Esophagus squamous epithelium (tissue), 5 donors: ENCODE measurements at places on chromosomes 6 and 20.

DNA sequence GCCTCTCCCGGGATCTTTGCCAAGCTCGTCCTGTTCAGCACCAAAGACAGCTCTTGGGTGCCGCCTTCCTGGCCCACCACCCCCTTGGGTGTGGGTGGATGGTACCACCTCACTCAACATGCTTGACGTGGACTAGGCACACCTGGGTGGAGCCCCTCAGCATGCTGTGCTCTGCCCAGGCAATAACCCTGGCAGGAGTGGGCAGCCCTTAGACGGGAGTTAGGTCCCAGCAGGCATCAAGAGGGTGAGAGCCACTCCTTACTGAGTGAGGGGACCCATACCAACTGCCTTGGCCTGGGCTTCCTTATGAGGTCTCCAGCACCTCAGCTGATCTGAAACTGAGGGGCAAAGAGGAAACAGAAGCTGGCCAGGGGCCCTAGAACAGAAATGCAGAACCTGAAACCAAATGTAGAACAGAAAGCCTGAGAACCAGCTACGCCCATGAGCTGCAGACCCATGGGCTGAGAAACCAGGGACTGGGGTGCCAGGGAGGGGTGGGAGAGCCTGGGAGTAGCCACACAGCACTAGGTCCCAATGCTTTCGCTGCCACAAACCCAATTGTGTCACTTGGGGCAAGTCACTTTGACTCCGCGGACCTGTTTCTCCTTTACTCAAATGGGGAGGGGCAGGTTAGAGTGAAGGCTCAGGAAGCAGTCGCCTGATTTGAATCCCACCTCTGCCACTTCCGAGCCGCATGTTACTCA lies 2.0 kb downstream of the FGD2 start:
- DNase-seq = no peak

DNA sequence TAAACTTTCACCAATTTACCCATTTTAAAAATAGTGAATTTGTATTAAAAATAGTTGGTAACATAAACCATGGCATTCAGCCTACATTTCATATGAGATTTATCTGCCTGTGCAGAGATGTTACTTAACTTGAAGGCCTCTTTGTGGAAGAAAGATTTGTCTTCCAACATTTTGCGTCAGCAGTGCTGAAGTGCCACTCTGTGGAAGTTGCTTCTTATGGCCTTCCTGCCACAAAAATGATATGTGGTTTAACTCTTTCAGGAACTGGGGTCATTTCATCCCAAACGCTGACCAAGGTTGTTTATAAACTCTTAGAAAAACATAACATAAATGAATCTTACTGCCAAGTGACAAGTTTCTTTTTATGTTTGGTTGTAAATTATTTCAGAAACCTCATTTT lies 246.8 kb downstream of the ARID1B start:
- no peak for DNase-seq

DNA sequence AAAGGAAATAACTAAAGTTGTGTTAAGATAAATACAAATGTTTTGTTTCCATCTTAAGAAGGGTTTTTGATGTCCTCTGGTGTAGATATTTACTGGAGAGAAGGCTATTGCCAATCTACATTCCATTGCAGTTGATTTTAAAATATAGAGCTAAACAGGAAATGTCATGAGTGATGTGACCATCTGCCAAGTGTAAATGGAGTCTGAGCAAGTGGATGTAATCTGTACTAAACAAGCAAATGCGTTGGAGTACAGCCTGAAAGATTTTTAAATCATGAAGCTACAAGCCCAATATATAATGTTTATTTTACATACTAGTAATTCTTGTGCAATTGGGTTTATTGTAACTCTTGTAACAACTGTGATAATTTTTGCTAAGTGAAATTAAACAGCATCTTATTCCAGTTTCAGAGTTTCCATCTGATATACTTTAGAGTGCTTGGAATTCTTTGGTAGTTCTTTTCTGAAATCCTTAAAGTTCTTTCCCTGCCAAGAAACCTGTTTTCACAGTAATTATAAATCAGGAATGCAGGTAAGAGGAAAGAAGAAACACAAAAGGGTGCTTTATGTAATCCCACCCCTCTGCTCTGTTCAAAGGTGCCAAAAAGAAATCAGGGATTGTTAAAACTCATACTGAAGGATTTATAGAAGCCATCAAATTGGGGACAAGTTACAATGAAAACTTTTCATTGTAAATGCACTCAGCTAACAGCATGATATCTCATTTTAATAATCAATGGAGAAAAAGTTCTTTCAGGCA lies 47.2 kb upstream of the FLRT3 start:
- no peak for DNase-seq

GRCh38 chr20:39066471-39067242 lies 104.5 kb downstream of the DHX35 start:
- DNase-seq = no peak

DNA sequence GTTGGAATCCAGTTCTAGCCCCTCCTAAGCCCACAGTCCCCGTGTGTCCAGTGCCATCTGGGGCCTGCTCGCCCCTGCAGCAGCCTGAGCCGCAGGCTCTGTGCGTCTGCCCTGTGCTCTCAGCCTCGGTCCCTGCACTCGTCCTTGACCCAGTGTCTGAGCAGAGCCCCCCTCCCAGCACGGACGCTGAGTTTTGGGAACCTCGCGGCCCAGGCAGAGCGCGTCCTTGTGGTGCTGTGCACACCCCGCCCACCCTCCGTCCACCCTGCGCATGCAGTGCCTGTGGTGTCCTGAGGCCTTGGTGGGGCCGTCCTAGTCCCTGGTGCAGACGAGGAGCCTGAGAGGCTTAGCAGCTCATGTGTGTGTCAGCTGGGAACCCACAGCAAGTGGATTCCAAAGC lies 31.6 kb downstream of the OSBPL2 start:
- no peak for DNase-seq
